CMK (cell line): ENCODE measurements at places on chromosomes 16 and 17.

- DNase-seq = no peak
Measured at GRCh38 chr17:50508573-50509460, 578 bp downstream of the MYCBPAP start.

DNA sequence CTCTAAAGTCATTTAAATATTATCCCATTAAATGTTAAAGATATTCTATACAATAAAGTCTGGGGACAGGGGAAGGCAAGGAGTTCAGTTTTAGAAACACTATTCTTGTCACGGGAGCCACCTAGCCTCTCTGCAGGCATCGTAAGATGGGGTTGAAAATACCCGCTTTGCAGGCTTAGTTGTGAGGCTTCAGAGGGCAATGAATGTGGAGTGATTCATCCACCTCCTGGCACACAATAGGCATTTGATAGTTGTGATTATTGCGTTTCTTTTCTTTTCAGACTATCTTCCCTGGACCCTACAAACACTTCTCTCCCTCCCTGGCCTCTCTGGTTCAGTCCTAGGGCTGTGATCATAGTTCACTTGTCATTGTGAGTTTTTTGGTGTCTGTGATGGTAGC lies 19.6 kb downstream of the GLP2R start:
- DNase-seq = no peak

GRCh38 chr17:79940459-79941087 lies 95.1 kb downstream of the TBC1D16 start:
- no peak for DNase-seq

- no peak for DNase-seq
Measured at GRCh38 chr17:46159686-46160085, 33.5 kb downstream of the KANSL1 start.

DNA sequence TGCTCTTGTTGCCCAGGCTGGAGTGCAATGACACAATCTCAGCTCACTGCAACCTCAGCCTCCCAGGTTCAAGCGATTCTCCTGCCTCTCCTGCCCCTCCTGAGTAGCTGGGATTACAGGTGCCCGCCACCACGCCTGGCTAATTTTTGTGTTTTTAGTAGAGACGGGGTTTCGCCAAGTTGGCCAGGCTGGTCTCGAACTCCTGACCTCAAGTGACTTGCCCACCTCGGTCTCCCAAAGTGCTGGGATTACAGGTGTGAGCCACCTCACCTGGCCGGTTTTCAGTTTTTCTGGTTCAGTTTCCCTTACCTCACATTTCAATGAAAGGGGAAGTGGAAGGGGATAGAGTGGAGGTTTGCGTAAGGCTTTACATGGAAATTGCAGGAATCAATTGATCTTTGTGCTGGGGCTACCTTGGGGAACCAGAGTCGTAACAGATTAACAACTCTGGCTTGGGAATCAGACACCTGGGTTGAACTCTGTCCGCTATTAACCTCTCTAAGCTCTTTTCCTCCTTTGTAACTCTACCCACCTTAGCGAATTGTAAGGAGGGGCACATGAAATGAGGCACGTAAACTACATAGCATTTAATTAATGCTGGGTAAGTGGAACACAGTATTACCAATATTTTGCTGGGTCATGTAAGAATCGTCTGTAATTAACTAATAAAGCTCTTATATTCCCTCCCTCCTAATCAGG lies 3.2 kb downstream of the MPV17L start:
- DNase-seq = no peak

DNA sequence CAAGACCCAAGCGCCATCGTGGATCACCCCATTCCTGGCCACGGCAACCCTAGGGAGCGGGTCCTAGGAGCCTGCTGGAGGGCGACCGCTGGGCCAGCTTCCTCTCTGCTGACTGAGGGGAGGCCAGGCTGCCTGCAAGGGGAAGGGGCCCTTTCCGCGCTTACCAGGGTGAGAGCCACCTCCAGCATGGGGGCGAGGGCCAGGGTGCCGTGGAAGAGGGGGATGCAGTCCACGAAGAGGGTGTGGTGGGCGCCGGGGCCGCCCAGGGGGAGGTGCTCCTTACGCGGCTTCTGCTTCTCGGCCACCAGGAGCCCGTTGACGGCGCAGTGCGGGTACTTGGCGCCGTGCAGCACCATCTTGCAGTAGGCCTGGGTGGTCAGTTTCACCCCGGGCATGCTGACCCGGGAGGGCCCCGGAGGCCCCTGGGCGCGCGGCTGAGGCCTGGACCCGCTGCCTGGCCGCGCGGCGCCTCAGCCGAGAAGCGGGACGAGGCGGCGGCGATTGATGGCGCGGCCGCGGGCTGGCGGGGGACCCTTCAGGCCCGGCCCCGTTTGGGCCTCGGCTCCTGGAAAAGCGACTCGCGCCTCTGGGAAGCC lies 345 bp downstream of the EMC8 start:
- DNase-seq = peak; percentile 40

DNA sequence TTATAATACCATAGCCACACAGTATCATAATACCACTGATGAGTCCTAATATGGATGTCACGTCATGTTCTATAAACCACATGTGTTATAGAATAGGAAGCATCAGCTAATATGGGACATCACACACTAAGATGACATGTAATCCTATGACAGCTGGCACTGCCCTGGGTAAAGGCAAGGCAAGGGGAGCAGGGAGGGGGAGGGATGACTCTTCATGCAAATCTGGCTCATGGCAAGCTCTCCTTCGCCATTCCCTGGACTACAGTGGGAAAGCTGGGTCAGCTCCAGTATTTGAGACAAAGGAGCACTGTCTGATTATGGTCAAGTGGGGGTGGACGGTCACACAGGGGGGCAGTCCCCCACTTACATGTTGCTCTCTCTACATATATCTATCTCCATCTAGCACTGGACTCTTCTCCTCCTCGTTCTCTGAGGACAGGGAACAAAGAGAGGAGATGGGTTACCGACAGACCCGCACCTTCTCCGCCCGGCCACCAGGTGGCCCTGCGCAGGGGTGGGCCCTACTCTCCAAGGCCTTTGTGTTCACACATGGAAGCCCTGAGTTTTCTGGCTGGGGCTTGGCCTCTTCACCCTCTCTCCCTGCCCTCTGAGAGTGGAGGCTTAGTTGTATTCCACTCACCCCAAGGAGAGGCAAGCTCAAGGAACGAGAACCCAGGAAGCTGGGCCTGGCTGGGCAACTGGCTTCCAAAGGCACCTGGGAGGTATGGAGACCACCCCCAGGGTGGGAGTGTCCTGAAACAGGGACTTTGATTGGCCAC lies 23.4 kb upstream of the MPO start:
- no peak for DNase-seq

GRCh38 chr16:86618431-86619238 lies 40.3 kb downstream of the FOXL1 start:
- DNase-seq = no peak

- no peak for DNase-seq
Measured at GRCh38 chr17:66777689-66778225, 57.2 kb upstream of the CACNG5 start.

- no peak for DNase-seq
Measured at GRCh38 chr17:14004927-14005620, 64.2 kb upstream of the COX10 start.

DNA sequence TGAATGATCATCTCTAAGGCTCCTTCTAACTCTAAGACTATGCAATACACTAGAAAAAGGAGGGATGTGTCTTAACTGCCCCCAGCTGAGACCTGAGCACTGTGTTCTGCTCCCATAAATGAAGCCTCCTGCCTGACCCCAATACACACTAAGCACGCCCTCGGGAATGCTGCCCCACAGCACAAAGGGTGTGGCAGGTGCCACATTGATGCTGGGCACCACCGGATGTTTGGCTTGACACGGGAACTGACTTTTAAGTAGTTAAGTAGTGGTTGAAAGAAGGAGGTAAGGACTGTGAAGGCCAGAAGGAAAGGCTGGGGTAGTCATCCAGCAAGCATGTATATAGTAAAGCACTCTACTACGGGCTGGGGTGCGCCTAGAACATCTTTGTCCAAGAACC lies 4.0 kb downstream of the GSDMA start:
- no peak for DNase-seq

GRCh38 chr16:78705694-78706093 lies 606.2 kb downstream of the WWOX start:
- peak; percentile 2 for DNase-seq

DNA sequence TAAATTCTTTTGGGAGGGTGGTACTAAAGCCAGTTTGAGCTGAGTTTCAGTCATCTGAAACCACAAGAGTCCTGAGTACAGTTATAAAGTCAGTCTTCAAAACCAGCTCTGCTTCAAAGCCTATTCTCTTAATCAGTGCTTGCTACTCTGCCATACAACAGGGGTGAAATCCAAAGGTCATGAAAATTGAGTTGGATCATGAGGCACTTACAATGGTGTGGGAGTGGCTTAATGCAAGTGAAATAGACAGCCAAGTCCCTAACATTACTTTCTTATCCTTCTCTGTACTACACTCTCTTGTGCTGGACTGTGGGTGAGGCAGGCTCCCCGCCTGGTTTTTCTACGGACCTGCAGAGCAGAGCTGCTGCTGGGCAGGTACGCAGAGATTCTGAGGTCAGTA lies 12.4 kb downstream of the CBLN1 start:
- DNase-seq = no peak

DNA sequence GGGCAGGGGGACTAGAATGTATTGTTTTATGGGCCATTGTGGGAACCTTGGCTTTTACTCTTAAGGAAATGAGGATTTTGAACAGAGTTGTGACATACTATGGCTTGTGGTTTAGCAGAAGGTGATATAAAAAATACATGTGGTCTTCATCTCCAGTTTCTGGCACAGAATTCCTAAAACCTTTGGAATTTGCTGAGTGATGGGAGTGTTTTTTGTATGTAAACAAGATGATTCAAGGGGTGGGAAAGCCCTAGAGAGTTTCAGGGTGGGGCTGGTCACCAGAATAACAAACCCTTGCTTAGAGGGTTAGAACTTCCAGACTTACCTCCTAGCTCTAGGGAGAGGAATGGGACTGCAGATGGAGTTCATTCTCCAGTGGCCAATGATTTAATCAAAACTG lies 316.1 kb downstream of the PHKB start:
- no peak for DNase-seq

- no peak for DNase-seq
Measured at GRCh38 chr17:71649941-71650350, 470.9 kb upstream of the SOX9 start.
